Neural crest cell (in vitro differentiated cells): ENCODE measurements at places on chromosomes 3 and 15.

- no peak for DNase-seq
Observed at GRCh38 chr3:60056404-60056803, 1006.6 kb upstream of the CFAP20DC start.

DNA sequence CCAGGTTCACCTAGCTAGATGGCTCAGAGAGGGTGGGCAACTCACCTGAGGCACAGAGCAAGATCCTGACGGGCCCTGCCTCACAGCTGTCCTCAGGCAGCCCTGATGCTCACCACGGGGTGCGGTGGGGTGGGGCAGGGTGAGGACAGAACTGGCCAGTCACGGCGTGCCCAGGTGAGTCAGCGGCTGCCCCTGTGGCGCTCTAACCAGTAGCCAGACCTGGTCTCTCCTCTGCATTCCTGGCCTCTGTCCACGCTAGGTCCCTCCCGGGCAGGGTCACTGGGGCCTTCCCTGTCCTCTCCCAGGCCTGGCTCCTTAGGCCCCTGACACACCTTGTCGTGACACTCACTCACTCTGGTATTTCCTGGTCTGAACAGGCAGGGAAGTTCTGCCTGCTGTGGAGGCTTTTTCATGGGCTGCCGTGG is 901 bp downstream of the ALS2CL start:
- DNase-seq = no peak

GRCh38 chr3:173479301-173479700 is 81.8 kb downstream of the NLGN1 start:
- DNase-seq = no peak

- no peak for DNase-seq
Observed at GRCh38 chr3:47007001-47007400, 27.5 kb downstream of the NBEAL2 start.

DNA sequence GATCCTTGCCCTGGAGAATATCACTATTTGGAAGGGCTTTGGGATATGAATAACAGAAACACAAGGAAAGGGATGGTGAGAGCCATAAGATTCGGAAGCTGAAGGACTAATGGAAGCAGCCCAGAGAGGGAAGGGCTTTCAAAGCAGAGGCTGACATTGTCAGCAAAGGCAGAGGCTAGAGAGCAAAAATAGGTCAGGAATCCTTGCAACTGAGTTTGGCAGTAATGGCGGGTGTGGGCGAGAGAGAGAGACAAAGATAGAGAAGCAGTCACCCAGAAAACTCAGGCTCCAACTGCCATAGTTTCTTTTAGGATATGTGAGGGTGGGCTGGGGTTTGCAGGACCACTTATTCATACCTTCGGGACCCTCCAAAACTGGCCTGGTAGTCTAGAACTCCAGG is 248.6 kb downstream of the OPA1 start:
- DNase-seq = no peak

DNA sequence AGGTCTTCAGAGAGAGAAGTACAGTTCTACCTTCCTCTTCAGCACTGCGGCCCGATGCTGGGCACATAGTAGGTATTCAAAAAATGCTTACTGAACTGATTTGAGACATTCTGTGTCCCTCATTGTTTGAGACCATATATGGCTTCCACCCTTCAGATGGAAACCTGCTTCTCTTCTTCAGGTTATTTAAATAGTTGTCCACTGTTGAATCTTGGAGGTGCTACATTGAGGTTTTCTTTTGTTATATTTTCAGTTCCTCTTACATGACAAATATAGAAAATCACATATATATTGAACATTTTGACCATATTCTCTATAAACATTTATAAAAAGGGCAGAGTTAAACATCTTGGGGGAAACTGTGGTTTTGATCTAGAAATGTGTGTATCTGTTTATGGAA is 200.2 kb upstream of the LRRC3B start:
- no peak for DNase-seq

- no peak for DNase-seq
Observed at GRCh38 chr15:83694536-83694935, 40.6 kb downstream of the ADAMTSL3 start.

- no peak for DNase-seq
Observed at GRCh38 chr15:87746333-87746732, 510.2 kb downstream of the NTRK3 start.

DNA sequence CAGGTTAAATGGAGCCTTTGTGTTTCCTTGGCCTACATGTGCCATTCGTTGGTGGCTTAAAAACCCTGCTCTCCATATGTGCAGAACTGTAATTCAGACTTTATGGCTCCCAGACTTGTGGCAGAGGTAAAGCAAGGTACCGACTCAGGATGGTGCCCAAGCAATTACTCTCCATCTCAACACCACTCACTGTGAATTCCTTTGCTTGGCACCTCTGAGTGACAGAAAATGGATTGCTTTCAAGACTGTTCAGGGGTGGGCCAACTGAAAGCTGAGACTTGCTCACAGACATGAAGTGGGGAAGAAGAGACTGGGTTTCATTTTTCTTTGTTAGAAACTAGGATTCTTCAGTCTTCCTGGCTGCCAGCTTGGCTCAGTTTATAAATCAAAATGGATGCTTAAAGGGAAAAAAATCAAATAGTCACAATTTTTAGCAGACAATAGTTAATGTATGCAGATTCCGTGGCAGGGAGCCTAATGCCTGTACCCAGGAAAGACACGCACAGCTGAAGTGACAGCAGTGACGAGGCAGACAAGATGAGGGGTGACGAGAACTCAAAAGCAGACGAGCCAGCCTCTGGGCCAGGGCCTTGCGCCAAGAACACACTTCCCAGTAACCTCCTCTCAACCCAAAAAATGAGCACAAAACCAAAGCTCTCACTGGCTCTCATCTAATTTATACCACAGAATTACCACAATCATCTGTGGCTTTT is 207.9 kb upstream of the SLC2A2 start:
- no peak for DNase-seq

- DNase-seq = no peak
Observed at GRCh38 chr3:37956723-37957538, 33.7 kb upstream of the VILL start.

- no peak for DNase-seq
Observed at GRCh38 chr3:195532345-195532744, 10.8 kb downstream of the PPP1R2 start.

- DNase-seq = no peak
Observed at GRCh38 chr15:75671730-75672602, 24.3 kb downstream of the SNX33 start.

DNA sequence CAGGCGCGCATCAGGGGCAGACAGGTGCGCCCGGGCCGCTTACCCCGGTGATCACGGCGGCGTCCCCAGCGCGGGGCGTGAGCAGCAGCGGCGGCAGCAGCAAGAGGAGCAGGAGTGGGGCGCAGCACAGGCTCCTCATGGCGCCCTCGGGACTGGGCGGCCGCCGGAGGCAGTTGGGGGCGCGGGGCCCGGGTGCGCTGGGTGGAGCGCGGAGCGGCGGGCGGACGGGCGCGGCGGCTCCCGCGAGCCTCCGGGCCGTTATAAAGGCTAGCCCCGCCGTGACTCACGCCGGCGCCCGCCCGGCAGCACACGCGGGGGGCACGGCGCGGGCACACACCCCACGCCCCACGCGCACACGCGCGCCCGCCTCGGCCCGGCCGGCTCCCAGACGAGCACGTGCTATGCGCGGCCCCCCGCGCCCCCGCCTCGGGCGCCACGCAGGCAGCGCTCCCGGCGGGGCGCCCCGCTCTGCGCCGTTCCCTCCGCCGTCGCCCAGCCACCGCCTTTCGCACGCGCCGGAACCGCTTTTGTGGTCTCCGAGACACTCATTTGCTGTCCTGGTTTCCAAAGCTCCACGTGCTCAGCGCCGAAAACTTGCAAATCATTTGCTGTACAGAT is at the start of gene PROK2:
Gene PROK2 (minus strand): TSS at position 235 of the 618 bp plus-strand sequence. CDS start 96 bp downstream, at position 139.
- no peak for DNase-seq

DNA sequence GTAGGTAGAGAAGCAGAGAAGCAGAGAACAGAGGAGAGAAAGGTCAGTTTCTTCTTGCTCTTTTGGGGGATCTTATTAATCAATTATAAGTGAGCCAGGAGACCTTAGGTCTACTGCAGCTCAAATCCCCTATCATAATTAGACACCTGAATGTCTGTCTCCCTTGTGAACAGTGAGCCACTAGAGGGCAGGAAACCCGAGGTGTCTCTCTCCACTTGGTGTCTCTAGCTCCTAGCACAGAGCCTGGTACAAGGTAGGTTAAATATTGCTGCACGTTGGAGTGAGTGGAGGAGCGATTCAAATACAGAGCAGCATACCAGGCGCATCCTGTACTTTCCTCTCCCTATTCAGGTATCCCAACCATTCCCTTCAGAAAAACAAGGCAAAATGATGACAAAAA is 2.0 kb upstream of the ST8SIA2 start:
- DNase-seq = peak; percentile 6

DNA sequence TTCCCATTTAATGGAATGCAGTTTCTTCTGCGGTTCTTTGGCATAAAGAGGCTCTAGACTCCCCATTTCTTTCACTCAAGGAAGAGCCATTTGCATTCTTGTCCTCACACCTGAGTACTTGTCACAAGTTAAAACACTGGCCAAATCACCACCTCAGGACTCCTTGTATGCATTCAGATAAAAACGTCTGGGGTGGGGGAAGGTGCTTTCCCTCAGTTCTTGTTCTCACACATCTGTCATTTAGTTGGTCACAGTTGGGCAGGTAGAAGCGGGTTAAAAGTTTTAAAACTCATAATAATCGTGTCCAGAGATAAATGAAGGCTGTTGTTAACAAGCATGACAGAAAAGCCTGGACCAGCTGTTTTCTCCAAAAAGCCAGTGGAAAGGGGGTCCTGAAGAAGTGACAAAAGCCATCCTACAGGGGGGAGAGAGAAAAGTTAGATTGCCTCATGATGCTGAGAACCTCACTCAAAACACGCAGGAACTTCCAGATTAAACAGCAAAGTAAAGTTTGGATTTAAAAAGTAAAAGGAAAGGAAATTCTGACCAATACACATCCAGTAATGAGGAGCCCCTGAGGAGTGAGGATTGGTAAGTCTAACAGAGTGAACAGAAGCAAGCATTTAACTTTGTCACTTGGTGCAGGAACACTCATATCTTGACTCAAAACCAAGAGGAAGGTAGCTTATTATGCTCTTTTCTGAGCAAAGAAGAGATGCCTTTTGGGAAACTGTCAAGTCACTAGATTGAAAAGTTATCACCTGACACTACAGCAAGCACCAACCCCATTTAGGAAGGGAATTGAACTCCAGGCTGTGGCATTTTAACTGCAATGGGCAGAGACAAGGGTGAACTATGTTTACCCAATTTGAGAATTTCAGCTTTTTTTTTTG is 2.8 kb downstream of the BCL2L10 start:
- DNase-seq = no peak

GRCh38 chr3:81838457-81838856 is 77.0 kb upstream of the GBE1 start:
- DNase-seq = no peak

- DNase-seq = no peak
Observed at GRCh38 chr3:54810401-54810800, 117.5 kb downstream of the LRTM1 start.

DNA sequence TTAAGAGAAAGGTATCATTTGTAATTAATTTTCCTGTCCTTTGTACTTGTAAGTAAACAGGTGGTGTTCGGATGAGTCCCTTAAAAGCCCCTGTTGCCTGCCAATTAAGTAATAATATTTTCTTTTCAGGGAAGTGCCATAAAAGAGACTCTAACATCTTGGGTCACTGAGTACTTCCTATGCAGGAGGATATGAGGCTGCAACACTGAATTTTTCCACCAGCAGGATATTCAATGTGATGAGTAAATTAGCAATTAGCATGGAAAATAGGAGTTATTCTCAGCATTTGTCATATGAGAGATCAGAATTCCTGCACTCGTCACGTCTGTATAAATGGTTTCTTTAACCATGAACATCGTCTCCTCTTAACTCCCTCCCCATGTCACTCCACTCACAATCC is 45.4 kb downstream of the WWTR1 start:
- no peak for DNase-seq

GRCh38 chr15:90325726-90326125 is 26.4 kb upstream of the ZNF774 start:
- no peak for DNase-seq
